Esophagus squamous epithelium (tissue), 5 donors: ENCODE measurements at places on chromosomes 16 and 17. TPM values are rescaled to one million over a fixed set of nuclear protein-coding genes. Genes with fewer than 3 reads are reported as not detected.

The ABCC11 gene
- total RNA-seq: 0.19 TPM

- H3K27ac ChIP-seq: no peak overlapping the region
- no peak overlapping the region for H3K4me3 ChIP-seq
- peaks cover 26% of the 10 kb centered on the region for H3K4me1 ChIP-seq
- no peaks in the 10 kb centered on the region for H3K36me3 ChIP-seq
Observed at GRCh38 chr16:30409125-30410060, 2.0 kb downstream of the ZNF771 start.

DNA sequence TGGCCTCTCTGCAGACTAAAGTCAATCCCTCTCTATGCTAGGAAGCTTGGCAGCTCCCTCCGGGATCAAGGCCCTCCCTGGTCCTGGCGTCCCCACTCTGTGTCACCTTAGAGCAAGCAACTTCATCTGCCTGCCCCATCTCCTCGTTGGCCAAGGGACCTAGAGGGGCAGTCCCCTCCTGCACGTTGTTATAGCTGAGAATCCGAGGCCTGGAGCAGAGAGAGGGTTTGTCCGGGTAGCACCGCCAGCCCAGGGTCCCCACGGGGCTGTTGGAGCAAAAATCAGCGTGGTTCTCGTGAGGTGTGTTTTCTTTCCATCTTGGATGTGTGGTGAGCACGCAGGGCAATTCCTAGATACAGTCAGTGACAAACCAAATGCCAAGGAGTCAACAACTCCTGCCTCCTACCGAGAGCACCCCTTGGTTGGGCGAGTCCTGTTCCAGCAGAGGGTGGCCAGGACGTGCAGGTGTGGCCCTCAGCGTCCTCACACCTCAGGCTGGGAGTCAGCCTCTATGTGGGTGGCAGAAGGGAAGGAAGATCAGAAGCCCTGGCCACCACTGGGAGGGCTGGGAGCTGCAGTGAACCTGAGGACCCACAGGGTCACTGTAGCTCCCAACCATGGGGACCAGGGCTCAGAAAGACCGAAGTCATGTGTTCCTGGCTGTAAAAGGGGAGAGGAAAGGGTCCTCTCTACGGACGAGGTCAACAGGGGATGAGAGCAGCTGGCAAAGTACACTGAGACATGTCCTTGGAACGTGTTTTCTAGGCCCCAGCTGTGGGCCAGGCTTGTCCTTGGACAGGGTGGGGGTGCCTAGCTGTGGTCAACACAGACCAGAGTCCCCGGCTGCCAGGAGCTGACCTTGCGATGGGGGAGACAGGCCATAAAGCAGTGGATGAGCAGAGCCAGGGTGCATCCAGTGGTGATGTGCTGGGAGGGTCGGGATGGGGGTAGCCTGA, 85.6 kb upstream of the CIBAR2 start:
- no peak for DNase-seq
- H3K4me1 ChIP-seq: peaks cover 45% of the 10 kb centered on the region

The SBK1 gene
- total RNA-seq: 0.57 TPM

DNA sequence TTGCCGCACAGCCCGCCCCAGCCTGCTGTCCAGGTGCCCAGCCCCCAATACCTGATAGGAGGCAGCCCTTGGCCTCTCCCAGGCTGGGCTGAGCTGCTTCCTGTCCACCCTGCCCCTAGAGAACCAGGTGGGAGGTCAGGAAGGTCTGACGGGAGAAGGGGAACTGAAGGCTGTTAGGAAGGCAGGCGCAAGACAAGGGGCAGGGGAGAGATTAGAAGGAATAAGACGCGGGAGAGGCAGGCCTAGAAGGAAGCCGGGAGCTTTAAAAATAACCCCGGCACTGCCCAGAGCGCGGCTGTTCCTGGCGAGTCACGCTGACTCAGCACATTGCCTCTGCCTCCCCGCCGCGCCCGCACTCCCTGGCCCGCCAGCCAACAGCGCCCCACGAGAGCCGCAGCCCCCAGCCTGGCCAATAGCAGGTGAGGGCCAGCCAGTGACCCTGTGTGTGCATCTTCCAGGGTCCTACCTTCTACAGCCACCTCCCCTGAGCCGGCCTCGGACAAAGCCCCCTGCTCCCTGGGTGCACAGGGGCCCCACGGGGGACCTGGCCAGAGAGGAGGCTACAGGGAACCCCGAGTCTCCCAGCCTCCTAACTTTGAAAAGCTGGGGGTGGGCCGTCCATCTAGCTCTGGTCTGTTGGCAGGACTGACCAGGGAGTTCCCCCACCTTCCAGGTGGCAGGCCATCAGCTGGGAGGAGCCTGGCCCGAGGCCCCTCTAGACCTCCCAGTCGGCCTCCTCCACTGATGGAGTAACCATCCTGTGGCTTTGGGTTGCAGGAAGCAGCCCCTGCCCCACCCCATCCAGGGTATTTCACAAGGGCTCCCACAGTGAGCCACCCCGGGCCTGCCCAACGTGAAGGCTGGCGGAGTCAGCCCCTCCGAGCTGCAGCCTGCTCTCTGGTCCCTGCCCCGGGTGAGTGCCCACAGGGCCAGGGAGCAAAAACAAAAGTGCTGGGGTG, 4.0 kb downstream of the MAFG start:
- no peak for DNase-seq
- H3K27ac ChIP-seq: peak overlapping the region; percentile 99
- H3K4me1 ChIP-seq: peaks cover 72% of the 10 kb centered on the region
- peak overlapping the region; percentile 28 for H3K4me3 ChIP-seq

- DNase-seq: no peak
- H3K27ac ChIP-seq: peak overlapping the region; percentile 16
- no peak overlapping the region for H3K4me3 ChIP-seq
- no peaks in the 10 kb centered on the region for H3K36me3 ChIP-seq
Observed at GRCh38 chr16:85935391-85935973, 36.5 kb downstream of the IRF8 start.

- H3K4me3 ChIP-seq: no peak overlapping the region
- H3K27me3 ChIP-seq: no peaks in the 10 kb centered on the region
- H3K27ac ChIP-seq: peak overlapping the region; percentile 92
- DNase-seq: no peak
Observed at GRCh38 chr17:19249681-19250080, 12.5 kb downstream of the EPN2 start.

- H3K27me3 ChIP-seq: peaks cover 11% of the 10 kb centered on the region
- H3K4me1 ChIP-seq: peaks cover 11% of the 10 kb centered on the region
- H3K36me3 ChIP-seq: no peaks in the 10 kb centered on the region
- H3K4me3 ChIP-seq: no peak overlapping the region
Observed at GRCh38 chr17:80124351-80124981, 22.5 kb downstream of the EIF4A3 start.
